ENCODE measurements at places on chromosomes 12 and 14. TPM values are rescaled to one million over a fixed set of nuclear protein-coding genes. Genes with fewer than 3 reads are reported as not detected.

DNA sequence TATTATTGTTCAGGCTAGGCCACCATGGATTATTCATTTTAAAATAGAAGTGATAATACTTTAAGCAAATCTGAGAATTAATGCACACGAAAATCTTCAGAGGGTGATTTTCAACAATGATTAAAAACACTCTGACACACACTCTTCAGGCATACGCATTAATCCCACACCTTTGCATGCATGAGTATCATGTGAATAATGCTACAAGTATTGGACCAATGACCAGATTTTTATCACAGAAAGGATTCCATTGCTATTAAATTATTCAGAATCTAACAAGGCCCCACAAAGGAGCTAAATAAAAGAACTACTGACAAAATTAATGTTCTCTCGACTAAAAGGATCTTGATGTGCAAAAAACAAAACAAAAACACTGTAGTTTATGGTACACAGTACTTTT, 11.1 kb downstream of the EPS8 start:
- no peak overlapping the region for H3K4me3 ChIP-seq
- H3K27me3 ChIP-seq = peaks cover 8% of the 10 kb centered on the region
- H3K27ac ChIP-seq = no peak overlapping the region
- no peaks in the 10 kb centered on the region for H3K36me3 ChIP-seq
- H3K4me1 ChIP-seq = no peaks in the 10 kb centered on the region

DNA sequence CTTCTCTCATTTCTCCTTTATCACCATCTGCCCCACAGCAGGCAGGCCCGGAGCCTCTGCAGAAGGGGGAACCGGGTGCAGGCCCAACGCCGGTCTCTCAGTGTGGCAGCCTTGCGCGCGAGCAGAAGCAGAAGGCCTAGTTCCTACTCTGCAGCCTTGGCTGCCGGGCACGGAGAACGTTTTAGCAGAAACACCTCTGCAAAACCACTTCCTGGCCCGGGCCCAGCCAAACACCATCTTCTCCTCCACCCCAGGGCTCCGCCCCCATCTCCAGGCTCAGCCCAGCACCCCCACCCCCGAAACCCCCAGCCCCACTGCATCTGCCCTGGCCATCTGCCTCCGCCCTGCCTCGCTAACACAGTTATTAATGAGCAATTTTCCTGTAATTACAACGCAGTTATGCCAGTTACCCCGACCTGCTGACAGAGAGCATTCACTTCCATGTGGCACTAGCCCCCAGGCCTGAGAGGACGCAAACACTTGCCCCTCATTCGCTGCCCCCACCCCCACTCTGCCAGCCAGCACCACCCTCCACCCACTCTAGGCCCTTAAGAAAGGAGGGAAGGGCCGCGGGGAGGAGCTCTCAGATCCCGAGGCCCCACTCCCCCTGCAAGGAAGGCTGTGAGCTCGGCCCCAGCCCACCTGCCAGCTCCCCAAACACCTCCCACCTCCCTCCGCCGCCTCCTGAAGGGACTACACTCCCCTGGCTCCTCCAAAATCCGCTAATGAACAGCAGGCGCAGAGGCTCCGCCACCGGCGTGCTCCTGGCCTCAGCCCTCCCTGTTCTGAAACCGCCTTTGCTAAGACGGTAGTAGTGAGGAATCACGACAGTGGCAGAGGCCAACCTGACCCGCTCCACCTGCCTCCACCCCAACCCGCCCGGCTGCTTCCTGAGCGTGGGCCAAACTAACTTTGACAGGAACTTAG, 44.7 kb upstream of the FBRSL1 start:
- peak; percentile 90 for DNase-seq
- peak overlapping the region; percentile 51 for H3K4me3 ChIP-seq
- peak overlapping the region; percentile 92 for H3K27ac ChIP-seq
- H3K27me3 ChIP-seq = no peaks in the 10 kb centered on the region
- peaks cover 69% of the 10 kb centered on the region for H3K4me1 ChIP-seq

- H3K4me1 ChIP-seq = no peaks in the 10 kb centered on the region
- H3K36me3 ChIP-seq = no peaks in the 10 kb centered on the region
- no peaks in the 10 kb centered on the region for H3K27me3 ChIP-seq
- no peak overlapping the region for H3K4me3 ChIP-seq
- no peak overlapping the region for H3K27ac ChIP-seq
These were observed 55.4 kb downstream of the CCER1 start for GRCh38 chr12:90899456-90900182.

GRCh38 chr14:36316131-36316530, 4.3 kb downstream of the MBIP start:
- no peak for DNase-seq
- no peaks in the 10 kb centered on the region for H3K27me3 ChIP-seq
- peaks cover 20% of the 10 kb centered on the region for H3K36me3 ChIP-seq
- H3K27ac ChIP-seq = no peak overlapping the region

DNA sequence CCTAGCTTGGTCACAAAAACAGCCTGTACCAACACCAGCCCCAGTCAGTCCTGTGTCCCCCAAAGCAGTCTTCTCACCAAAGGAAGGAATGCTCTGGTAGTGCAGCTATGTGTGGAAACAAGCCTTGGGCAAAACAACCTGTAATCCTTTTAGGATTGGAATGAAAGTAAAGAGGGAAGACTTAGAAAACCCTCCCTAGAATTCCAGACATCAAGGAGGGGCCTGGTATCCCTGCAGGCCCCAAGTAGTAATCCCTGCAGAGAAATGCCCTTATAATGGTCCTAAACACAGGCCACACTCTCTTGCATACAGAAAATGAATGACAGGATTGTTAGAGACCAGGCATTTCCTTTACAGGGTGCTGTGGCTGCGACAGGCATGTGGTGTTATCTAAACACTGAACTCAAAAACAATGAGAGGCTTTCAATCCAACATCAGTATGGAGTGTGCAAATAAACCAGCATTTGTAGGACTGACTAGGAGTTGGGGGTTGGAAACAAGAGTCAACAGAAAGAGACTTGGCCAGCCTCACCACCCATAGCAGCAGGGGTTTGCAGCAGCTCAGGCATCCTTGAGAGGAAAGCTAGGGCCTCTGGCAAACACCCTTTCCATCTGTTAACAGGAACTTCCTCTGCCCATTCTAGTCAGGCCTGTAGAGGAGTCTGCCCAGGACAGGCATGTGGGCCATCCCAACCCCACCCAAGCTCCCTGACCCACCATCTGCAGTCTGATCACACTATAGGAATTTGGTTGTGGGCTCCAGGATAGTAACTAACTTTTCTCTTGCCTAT, 59.1 kb downstream of the DCAF5 start:
- peaks cover 55% of the 10 kb centered on the region for H3K36me3 ChIP-seq
- H3K27me3 ChIP-seq = no peaks in the 10 kb centered on the region
- no peak overlapping the region for H3K4me3 ChIP-seq
- DNase-seq = no peak

GRCh38 chr12:2582631-2583030, 212.1 kb upstream of the FKBP4 start:
- H3K36me3 ChIP-seq = no peaks in the 10 kb centered on the region
- H3K4me3 ChIP-seq = no peak overlapping the region
- no peak overlapping the region for H3K27ac ChIP-seq
- peaks cover 24% of the 10 kb centered on the region for H3K27me3 ChIP-seq

FITM1 gene
- total RNA-seq = 1.7 TPM

FGF23 gene
- total RNA-seq = not detected

DNA sequence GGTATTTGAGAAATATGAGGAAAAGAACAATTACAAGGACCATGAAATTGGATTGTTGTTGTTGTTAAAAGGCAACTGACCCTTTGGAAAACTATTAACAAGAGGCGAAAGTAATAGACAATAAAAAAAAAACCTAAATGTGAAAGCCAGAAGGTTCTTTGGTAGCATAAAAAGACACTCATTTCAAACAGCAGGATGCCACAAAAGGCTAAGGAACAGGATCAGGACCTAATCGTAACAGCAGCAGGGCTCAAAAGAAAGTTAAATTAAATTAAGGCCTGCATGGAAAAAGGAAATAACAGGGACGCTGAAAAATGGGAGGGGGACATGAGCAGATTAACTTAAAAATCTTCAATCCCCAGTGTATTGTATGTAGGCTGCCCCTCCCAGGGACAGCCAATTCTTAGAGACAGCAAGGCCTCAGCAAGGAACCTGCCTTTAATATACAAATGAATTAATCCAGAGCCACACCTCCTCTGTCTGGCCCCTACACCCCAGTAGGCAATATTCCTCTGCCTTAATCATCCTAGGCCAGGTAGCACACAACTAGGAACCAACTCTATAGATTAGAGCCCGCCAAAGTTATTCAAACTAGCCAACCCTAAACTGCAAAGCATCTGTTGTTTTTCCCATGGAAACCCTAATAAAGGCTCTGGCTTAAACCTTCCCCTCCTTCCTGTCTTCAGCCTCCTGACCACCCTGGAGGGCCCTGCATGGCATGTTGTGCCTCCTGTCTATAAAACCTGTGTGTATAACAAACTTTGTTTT, 28.4 kb upstream of the AP4S1 start:
- H3K4me1 ChIP-seq = peaks cover 10% of the 10 kb centered on the region
- no peak overlapping the region for H3K4me3 ChIP-seq
- DNase-seq = no peak

GRCh38 chr12:92601176-92601575, 101.6 kb upstream of the PLEKHG7 start:
- no peak overlapping the region for H3K27ac ChIP-seq
- no peaks in the 10 kb centered on the region for H3K27me3 ChIP-seq
- no peak for DNase-seq
- H3K4me3 ChIP-seq = no peak overlapping the region
- no peaks in the 10 kb centered on the region for H3K4me1 ChIP-seq
- H3K36me3 ChIP-seq = no peaks in the 10 kb centered on the region

- no peaks in the 10 kb centered on the region for H3K4me1 ChIP-seq
- no peak overlapping the region for H3K4me3 ChIP-seq
- H3K36me3 ChIP-seq = no peaks in the 10 kb centered on the region
- no peaks in the 10 kb centered on the region for H3K27me3 ChIP-seq
- H3K27ac ChIP-seq = no peak overlapping the region
These were observed 274.4 kb downstream of the LRIG3 start for GRCh38 chr12:58645946-58646345.

DNA sequence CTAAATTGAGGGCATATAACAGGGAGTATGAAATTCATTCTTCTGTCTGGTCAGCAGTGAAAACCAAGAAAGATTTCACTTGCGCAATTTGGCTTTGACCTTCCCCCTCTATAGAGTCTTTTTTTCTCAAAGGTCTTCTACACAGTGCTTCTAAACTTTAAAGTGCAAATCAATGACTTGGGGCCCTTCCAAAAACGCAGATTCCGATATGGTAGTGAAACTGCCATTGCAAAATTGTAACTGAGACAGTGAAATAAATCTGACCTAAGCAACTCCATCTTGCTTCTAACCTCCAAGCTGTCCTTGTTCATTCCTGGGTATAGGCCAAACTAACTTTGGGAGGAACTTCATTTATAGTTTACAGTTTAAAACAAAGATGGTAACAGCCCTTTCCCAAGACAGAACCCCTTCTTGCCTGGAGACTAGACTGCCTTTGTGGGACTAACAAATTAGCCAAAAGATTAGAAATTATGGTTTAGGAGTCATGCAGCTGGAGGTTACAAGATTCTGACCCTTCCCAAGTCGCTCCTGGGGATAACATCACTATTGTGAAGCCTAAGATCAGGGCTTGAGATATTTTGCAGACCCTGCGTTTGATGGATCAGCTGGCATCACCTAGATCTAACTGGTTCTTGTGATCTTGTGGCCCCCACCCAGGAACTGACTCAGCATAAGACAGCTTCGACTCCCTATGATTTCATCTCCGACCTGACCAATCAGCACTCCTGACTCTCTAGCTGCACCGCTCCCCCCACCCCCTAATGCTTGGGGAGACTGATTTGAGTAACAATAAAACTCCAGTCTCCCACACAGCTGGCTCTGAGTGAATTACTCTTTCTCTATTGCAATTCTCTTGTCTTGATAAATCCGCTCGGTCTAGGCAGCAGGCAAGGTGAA, 5.0 kb downstream of the SLC25A21 start:
- H3K27me3 ChIP-seq = peaks cover 4% of the 10 kb centered on the region
- no peak overlapping the region for H3K27ac ChIP-seq
- H3K36me3 ChIP-seq = no peaks in the 10 kb centered on the region

- no peak overlapping the region for H3K4me3 ChIP-seq
- H3K4me1 ChIP-seq = peaks cover 37% of the 10 kb centered on the region
- H3K27ac ChIP-seq = no peak overlapping the region
These were observed 11.4 kb upstream of the CYP46A1 start for GRCh38 chr14:99672506-99673304.

- H3K27me3 ChIP-seq = no peaks in the 10 kb centered on the region
- DNase-seq = no peak
- H3K4me3 ChIP-seq = no peak overlapping the region
- H3K4me1 ChIP-seq = peaks cover 31% of the 10 kb centered on the region
These were observed 26.8 kb downstream of the DGLUCY start for GRCh38 chr14:91140672-91141071.

DNA sequence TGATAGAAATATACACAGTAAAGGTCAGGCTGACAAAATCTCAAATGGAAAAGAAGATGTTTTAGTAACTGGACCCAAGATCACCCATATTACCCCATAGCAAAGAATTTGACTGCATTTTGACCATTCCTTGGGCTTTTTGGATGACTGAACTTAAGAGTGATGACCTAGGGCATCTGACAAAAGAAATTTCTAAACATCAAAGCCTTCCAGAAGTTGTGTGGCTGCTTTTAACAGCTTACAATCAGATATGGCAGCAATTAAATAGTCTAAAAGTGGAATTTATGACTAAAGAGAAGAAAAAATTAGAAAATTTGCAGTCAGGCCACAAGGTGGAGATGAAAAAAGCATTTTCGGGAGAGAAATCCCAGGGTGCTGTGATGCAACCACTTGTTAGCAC, 563.0 kb downstream of the RERGL start:
- no peak for DNase-seq
- H3K27me3 ChIP-seq = no peaks in the 10 kb centered on the region
- H3K27ac ChIP-seq = no peak overlapping the region
- no peak overlapping the region for H3K4me3 ChIP-seq

GRCh38 chr12:44847888-44848702, 28.0 kb downstream of the NELL2 start:
- no peaks in the 10 kb centered on the region for H3K27me3 ChIP-seq
- no peaks in the 10 kb centered on the region for H3K36me3 ChIP-seq
- peaks cover 24% of the 10 kb centered on the region for H3K4me1 ChIP-seq
- peak; percentile 63 for DNase-seq
- H3K4me3 ChIP-seq = peak overlapping the region; percentile 3

EFS gene
- total RNA-seq = not detected

DNA sequence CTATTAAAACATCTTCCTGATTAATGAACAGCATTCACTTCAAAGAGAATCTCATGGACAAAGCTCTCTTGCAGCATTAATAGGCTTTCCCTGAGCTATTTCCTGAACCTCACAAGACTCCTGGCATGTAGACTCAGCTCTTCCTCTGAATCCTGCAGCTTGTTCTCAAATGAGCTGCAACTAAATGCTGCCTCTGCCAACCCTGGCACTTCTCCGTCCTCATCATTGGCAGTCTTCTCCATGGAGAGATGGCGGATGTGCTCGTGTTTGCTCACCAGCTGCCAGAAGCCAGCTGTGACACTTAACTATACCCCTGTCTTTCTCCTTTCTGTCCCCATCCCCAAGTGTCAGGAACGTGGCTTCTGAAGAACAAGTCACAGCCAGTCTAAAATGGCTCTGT, 232.1 kb downstream of the FOXN3 start:
- H3K27me3 ChIP-seq = no peaks in the 10 kb centered on the region
- H3K4me1 ChIP-seq = no peaks in the 10 kb centered on the region
- no peak overlapping the region for H3K27ac ChIP-seq
- no peak overlapping the region for H3K4me3 ChIP-seq
- H3K36me3 ChIP-seq = peaks cover 58% of the 10 kb centered on the region

GRCh38 chr12:46577063-46577776, 204.6 kb upstream of the SLC38A2 start:
- H3K4me3 ChIP-seq = no peak overlapping the region
- no peaks in the 10 kb centered on the region for H3K36me3 ChIP-seq
- no peaks in the 10 kb centered on the region for H3K4me1 ChIP-seq
- no peak for DNase-seq
- no peak overlapping the region for H3K27ac ChIP-seq

GRCh38 chr14:48584031-48584430, 908.6 kb upstream of the MDGA2 start:
- no peaks in the 10 kb centered on the region for H3K36me3 ChIP-seq
- no peaks in the 10 kb centered on the region for H3K4me1 ChIP-seq
- no peak for DNase-seq
- H3K4me3 ChIP-seq = no peak overlapping the region
- H3K27me3 ChIP-seq = no peaks in the 10 kb centered on the region

MMP17 gene
- total RNA-seq = 0.27 TPM
